ENCODE measurements at places on chromosomes 11 and 22. TPM values are rescaled to one million over a fixed set of nuclear protein-coding genes. Genes with fewer than 3 reads are reported as not detected.

- DNase-seq = no peak
These were observed 668.2 kb upstream of the TENM4 start for GRCh38 chr11:80109031-80109430.

DNA sequence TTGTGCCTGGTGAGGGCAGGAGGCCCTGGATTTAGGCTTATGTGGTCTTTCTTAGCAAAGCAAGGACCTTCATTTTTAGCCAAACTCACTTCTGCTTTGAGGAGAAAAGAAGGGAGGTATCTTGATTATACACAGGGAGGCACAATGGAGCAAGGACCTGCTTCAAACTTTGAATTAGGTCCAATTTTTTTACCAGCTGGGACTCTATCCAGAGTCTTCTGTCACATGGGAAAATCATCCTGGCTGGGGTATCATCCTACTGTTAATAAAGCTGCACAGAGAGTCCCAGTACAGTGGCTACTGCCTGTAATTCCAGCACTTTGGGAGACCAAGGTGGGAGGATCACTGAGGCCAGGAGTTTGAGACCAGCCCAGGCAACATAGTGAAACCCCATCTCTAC is 87.8 kb downstream of the CWC15 start:
- DNase-seq = no peak

DNA sequence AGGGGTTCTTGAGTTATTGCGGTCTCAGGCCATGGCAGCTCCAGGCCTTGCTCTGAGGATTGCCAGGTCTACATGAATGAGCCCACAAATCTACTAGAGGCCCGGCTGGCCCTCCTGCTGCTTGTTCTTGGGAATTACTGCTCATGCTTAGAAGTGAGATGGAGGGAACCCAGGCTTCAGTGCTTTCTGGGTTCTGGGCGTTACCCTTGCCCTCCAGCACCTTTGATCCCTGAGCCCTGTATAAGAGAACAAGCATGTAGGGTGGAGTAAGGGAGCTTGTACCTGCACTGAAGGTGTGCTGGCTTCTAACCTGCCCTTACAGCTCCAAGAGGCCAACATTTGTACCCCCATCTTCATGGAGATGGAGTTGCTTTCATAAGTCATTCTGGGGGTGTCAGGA is 4.0 kb downstream of the NAA40 start:
- no peak for DNase-seq

DNA sequence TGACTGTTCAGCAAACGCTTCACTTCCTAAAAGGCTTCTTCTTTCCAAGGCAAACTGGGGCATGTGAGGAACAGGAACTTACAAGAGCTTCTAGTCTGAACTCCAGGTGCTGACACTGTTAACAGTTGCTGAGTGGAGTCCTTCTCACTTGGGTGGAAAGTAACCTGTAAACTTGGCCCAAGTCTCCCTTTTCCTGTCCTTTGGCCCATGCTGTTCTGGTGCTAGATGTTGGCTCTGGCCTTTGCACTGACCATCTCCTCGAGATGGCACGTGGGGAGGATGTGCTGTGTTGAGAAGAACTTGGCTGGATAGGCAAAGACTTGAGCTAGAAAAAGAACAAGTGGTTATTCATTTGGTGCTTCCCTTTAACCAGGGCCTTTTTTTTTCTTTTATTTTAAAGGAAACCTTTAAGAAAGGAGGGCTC is 53.6 kb downstream of the PTPRJ start:
- no peak for DNase-seq

GRCh38 chr11:103326070-103326794 is 217.0 kb downstream of the DYNC2H1 start:
- DNase-seq = peak; percentile 33

DNA sequence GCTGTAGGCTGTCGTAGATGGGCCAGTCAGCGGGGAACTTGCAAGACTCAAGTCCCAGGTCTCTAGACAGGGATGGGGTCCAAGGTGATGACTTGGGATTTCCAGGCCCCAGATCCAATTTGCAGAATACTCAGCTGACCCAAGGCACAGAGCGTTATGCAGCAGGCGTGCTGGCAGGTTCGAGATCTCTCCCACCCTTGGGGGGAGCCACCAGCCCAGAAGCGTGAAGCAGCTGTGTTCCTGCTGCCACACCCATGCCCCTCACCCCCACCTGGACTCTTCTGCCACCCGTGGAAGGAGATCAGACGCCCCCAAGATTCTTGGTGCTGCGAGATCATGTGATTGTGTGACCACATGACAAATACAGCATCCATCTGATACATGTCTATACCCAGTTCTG is 142.6 kb downstream of the BRD1 start:
- no peak for DNase-seq

DNA sequence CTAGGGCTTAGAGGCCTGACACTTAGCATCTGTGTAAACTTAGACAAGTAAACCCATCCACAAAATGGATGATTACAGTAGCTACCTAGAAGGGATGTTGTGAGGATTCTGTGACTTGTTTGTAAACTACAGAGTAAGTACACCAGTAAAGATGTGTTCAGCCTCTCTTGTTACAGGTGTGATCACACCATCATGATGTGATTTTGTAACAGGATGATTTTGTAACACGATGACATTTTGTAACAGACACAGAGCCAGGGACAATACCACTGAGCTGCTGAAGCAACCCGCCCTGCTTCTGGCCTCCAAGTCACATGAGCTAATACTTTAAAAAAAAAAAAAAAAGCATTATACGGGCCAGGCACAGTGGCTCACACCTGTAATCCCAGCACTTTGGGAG is 17.0 kb downstream of the FADD start:
- DNase-seq = no peak

- no peak for DNase-seq
These were observed 2.3 kb downstream of the ASCL2 start for GRCh38 chr11:2267851-2268728.

DNA sequence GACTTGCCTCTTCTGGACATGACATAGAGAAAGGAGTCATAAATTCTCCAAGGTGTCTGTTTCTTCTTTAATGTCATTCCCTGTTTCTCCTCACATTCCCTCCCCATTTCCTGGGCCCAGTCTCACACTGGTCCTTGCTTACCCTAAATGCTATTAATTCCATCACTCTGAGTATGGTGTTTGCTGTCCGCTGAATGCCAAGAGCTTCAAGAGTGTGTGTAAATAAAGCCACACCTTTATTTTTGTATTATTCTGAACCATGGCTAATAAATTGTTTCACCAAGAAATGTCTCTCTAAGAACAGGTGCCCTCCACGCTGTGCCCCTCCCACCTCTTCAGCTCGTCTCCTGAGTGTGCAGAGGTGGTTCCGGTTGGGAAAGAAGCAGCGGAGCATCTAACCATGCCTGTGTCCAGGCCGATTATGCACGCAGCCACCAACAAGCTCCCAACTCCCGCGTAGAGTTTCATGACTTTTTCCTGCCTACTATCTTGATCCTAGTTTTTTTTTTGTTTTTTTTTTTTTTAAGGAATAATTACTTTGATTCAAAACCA is 8.6 kb downstream of the TMEM121B start:
- DNase-seq = no peak

DNA sequence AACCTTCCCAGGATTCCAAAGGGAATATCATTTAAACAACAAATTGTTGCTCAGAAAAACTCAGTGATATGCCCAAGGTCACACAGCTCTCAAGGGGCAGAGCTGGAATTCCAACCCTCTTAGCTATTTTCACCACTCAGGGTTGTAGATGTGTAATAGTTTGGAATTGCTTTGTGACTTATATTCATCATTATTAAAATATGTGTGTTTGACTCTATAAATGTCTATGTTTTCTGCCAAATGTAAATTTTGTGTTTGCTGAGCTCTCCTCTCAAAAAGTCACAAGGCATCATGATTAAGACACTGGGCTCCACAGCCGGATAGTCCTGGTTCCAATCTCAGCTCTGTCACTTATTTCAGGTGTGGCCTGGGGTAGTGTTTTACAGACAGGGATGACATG is 407.3 kb downstream of the TMEM135 start:
- no peak for DNase-seq

DNA sequence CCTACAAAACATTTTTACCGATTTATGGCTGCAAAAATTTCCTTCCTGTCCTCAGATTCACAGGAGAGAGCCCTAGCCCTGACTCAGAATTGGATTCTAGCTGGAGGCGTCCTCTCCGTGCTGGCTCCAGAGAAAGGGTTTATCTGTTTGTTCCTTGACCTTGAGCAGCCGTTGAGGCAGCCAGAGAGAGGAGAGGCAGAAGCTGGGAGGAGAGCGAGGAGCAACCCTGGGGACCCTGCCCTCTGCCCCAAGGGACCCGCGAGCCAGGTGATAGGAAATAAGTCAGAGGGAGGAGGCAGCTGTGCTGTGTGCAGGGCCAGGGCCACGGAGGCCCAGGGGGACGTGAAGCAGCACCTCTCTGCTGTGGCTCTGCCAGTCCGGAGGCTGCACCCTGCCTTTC is 75.6 kb downstream of the IGLL1 start:
- DNase-seq = no peak

DNA sequence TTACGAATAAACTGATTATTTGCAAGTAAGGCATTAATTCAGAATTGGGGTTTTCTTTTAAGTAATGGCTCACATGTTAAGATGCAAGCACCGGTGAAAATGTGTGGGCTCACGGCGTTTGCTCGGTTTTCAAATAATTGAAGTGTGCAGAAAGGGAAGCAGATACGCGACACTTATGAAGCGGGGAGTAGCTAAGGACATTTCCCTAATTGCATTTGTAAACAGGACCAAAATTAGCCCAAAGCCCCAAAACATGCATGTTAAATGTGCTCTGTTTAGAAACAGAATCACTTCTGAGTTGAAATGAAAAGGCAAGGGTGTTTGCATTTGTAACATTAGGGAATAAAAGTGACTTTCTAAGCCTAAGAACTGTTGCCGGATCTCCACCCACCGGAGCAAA is 61.3 kb downstream of the ELFN2 start:
- no peak for DNase-seq

DNA sequence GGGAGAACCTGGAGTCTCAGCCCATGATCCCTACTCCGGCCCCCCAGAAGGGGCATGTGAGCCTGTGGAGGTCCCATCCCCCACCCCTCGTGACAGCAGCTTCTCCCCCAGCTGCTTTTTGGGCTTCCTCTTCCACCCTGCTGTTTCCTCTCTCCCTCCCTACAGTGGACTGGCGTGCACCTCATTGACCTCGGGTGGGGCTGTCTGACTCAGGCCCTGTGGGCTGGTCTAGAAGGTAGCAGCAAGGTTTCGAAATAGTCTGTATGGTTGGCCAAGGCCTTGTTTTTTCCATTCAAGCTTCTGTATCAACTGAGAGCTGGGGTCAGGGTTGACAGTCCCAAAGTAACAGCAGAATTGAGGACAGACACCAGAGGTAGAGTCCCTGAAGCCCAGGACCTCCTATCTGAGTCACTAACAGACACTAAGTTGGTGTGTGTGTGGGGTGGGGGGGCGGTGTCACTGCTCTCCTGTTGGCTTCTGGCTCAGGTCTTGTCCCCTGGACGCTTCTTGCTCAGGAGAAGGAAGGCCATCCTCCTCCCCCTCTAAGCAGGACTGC is 7.7 kb downstream of the SLC37A2 start:
- no peak for DNase-seq

GRCh38 chr11:1706634-1707400 is 9.8 kb downstream of the KRTAP5-6 start:
- no peak for DNase-seq

DNA sequence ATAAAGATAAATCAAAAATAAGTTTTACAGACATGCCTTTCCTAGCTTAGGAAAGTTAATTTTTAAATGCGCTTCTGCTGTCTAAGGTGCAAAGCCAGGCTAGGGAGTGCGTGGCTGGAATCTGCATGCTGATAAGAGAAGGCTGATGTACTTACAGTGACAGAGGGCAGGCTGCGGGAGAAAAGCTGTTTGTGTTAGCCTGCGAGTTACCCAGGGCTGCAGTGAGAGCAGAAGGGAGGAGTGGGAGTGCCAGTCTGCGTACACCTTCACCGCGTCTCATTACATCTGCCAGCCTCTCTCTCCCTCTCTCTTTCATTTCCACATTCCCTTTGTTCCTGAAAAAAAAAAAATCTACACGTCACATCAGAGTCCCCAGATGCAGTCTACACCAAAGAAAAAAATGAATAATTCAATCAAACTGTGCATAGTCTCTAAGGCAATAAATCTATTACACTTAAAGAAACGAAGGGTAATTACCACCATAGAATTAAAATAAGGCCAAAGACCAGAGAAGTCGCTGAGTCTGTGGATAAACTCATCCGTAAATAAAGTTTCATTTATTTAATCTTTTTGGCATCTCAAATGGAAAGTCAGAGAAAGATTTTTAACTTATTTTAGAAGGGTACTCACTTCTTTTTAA is 126.4 kb upstream of the C11orf58 start:
- no peak for DNase-seq

The RIMBP3C gene
- total RNA-seq = 0.04 TPM

The OR51B4 gene
- not detected for total RNA-seq

The SCGB1D4 gene
- not detected for total RNA-seq

The OR10A2 gene
- total RNA-seq = not detected

The SLC25A18 gene
- not detected for total RNA-seq

The ZNF74 gene
- total RNA-seq = 12.7 TPM

The OR8G1 gene
- total RNA-seq = not detected

The MS4A12 gene
- total RNA-seq = not detected

Measured in pulmonary artery endothelial cell (primary cell).